ENCODE measurements at places on chromosomes 2 and 18. TPM values are rescaled to one million over a fixed set of nuclear protein-coding genes. Genes with fewer than 3 reads are reported as not detected.

AKAIN1 gene
- total RNA-seq = not detected

FSIP2 gene
- 13.9 TPM for total RNA-seq

GRCh38 chr2:196330645-196331044 lies 159.3 kb upstream of the STK17B start:
- no peak for DNase-seq

- DNase-seq = no peak
Observed at GRCh38 chr2:98012561-98012991, 16.8 kb upstream of the TMEM131 start.

TANC1 gene
- 47.5 TPM for total RNA-seq

DNA sequence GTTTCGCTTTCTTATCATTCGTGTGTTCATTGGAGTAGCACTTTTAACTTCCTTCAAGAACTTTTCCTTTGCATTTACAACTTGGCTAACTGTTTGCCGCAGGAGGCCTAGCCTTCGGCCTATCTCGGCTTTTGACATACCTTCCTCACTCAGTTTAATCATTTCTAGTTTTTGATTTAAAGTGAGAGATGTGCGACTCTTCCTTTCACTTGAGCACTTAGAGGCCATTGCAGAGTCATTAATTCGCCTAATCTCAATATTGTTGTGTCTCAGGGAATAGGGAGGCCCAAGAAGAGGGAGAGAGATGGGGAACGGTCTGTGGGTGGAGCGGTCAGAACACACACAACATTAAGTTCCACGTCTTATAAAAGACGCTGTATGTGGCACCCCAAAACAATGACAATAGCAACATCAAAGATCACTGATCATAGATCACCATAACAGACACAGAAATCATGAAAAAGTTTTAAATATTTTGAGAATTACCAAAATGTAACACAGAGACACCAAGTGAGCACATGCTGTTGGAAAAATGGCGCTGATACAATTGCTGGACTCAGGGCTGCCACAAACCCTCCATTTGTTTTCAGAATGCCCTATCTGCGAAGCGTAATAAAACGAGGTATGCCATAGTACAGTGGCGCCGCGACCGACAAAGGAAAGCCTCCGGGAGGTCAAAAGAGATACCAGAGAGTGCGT lies 553 bp downstream of the TIGD1 start:
- DNase-seq = no peak

- DNase-seq = no peak
Observed at GRCh38 chr2:125070726-125071505, 1045.8 kb downstream of the CNTNAP5 start.

DNA sequence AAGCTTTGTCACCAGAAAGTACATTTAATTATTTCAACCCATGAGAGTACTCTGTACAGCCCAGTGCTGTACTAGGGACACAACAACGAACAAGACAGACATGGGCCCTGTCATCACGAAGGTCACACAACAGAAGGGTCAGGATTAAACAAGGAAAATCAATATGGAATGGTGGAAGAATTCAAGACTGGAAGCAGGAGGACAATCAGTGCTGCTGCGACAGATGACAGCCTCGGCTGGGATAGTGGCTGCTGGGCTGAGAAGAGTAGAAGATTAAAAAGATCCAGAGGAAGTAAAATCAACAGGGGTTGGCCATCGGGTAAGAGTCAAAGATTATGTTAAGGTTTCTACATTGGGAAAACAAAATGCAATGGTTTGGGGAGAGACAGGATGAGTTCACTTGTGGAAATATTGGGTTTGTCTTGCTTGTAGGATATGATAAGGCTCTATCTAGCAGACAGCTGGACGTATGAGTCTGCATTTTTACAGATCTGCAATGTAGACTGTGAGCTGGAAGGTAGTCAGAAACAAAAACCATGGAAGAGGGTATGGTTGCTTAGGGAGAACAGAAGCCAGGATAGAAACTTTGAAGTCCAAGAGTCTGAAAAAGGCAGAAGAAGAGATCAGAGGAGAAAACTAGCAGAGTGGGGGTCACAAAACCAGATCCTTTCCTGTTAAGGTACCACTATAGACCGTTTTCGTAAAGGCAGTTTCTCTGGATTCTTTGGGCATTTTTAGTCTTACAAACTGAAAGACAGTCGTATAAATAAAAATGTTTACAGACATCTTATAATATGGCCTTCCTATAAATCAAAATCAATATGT lies 84.1 kb downstream of the PRELID3A start:
- DNase-seq = no peak

LIPG gene
- total RNA-seq = 5.0 TPM

DNA sequence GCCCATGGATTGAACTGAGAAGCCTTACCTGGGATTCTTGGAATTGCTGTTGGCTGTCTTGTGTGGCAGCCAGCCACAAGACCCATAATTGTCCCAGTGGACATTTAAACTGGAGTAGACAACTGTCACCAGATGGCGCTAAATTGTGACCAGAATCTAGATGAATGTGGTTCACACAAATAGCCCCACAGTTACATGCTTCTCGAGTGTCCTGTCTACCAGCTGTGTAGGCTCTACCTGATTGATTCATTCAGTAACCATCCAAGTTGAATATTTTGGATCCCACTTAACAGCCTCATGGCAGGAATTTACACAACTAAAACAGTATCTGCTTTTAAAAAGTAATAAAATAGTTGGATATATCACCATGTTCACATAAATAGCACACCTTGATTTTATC lies 73.2 kb downstream of the MAP4K4 start:
- DNase-seq = no peak

CAPN10 gene
- total RNA-seq = 13.6 TPM

FEV gene
- total RNA-seq = not detected

DNA sequence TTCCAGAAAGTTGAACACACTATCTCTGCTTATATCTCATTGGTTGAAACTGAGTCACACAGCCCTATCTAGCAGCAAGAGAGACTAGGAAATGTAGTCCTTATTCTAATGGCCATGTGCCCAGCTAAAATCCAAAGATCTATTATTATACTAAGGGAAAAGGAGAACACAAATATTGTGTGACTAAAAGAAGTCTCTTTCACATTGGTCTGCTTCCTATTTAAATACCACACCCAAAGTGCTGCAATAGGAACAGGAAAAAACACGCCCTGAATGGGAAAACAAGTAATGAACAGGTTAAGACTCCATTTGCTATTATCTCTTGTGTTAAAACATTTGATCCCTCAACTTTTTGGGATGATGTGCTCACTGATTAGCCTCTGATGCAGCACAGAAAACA lies 86.8 kb upstream of the BARD1 start:
- DNase-seq = no peak

ZNF519 gene
- total RNA-seq = 34.7 TPM

RAB27B gene
- 19.8 TPM for total RNA-seq

SP5 gene
- 0.42 TPM for total RNA-seq

GRCh38 chr2:25558262-25558661 lies 115.1 kb downstream of the DTNB start:
- no peak for DNase-seq

All from urinary bladder (tissue), 4 donors.